OCI-LY7 (cell line): ENCODE measurements at places on chromosomes 4 and X.

DNA sequence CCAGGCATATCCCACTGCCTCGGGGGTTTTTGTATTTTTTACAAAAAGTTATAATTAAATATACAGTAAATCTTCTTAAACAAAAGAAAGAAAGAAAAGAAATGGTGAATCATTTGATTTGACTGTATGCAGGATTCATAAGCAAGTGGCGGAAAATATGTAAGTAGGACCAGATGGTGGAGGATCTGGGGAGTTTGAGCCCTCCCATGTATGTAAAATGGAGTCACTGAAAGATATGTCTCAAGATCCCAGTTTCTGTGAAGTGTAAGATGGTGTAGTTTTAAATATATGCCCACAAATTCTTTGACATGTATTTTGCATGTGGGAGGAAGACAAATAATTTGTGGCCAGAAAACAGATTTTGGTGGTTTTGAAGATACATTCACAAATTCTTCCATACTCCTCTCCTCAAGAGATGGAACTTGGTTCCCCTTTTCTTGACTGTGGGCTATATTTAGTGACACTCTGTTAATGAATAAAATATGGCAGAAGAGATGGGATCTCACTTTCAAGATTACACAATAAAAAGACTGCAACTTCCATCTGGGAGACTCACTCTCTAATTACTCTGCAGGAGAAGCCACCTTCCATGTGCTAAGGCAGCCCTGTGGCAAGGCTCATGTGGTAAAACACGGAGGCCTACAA is 133.6 kb upstream of the S100G start:
- no peak for DNase-seq

- no peak for DNase-seq
Observed at GRCh38 chrX:111352424-111352823, 59.6 kb downstream of the DCX start.

DNA sequence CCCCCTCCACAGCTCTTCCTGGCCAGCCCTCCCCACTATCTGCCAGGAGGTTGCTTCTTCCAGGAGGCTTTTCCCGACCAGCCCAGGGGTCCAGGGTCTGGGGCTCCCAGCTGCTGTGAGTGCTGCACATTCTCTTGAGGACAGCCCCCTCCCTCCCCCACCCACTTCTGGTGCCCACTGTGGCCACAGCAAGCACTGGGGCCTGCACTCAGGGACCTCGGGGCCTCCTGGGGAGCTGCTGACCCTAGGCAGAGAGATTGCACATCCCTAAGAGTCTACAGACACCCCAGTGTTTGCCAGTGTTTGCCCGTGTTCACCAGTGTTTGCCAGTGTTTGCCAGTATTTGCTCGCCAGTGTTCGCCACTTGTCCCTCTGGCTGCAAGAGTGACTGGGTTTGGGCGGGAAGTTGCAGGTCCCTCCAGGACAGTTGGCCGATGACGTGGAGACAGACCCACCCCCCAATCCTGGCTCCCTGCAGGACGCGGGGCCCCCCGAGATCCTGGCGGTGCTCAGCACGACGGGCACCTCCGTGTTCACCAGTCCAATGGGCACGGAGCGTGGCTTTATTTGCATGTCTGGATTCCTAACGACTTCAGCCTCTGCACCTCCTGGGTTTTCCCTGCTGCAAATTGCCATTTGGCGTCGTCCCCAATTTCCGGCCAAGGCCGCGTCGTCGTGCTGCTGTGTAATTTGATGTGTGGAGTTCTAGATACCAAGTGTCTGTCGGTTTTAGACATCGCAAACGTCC is 87.5 kb upstream of the NKX1-1 start:
- DNase-seq = no peak

- DNase-seq = no peak
Observed at GRCh38 chrX:44274096-44274495, 69.4 kb downstream of the EFHC2 start.

- no peak for DNase-seq
Observed at GRCh38 chr4:75229806-75230570, 284.2 kb downstream of the RCHY1 start.

DNA sequence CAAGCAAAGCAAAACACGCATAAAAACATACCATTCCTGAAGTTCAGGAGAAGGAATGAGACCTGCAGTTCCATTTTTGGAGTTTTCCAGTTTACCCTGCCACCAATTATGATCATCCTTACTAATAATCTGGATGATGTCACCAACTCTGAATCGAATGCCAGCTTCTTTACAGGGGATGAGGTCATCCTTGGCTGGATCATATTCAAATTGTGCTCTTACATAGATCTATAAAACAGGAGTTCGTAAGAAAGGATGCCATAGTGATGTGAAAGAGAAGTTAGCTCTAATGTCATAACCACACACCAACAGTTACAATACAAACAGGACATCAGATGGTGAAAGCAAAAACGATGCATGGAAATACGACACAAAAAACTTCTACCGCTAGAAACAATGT is 106.5 kb downstream of the NYX start:
- no peak for DNase-seq

GRCh38 chr4:173463816-173464215 is 64.9 kb upstream of the SCRG1 start:
- DNase-seq = no peak
